Ascending aorta (tissue), 2 donors: ENCODE measurements at places on chromosomes 6 and 20.

GRCh38 chr6:43516367-43516696 is 394 bp downstream of the YIPF3 start:
- DNase-seq: no peak

GRCh38 chr6:6686748-6687601 is 98.5 kb downstream of the LY86 start:
- peak; percentile 76 for DNase-seq

GRCh38 chr6:53929041-53929820 is 134.4 kb downstream of the LRRC1 start:
- no peak for DNase-seq

DNA sequence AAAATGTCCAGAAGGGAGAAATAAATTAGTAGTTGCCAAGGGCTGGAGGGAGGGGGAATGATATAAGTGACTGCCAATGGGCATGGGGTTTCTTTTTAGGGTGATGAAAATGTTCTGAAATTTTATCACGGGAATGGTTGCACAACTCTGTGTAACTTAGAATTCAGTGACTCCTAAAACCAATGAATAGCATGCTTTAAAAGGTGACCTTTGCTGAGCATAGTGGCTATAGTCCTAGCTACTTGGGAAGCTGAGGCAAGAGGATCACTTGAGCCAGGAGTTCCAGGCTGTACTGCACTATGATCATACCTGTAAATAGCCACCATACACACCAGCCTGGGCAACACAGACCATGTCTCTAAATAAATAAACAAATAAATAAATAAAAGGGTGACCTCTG is 109.0 kb downstream of the ATG5 start:
- no peak for DNase-seq

DNA sequence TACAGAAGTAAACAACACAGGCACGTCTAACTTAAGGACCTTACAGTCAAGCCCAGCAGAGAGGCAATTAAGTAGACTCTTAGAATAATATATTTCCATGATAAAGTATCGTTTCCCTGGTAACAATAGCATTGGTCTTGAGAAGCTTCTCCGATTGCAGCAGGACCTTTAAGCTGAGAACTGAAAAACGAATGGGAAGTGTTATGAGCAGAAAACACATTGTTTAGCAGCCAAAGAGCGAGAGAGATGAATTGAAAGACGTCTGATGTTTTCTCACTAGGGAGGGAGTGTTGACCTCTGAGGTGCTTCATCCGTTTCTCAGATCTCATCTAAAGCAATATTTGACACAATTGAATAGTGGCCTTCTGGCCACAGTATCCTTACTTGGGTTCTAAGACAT is 855 bp downstream of the BYSL start:
- no peak for DNase-seq

DNA sequence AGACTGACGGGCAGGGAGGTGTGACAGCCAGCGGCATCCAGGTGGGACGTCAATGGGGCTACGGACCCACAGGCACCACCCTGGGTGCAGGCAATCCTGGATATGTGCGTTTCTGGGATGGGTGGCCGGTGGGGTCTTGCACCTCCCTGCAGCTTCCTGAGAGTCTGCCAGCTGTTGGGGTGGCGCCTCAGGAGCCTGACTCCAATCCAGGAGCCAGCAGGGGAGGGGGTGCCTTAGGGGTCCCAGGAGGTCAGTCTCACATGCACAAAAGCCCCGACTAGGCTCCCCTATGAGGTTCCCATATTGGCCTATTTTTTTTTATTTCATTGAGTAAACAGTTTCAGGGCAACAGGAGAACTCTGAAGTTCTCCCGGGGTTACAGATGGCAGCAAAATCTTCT is 73.3 kb downstream of the GINS1 start:
- DNase-seq: no peak

GRCh38 chr6:64233746-64234145 is 598.1 kb downstream of the PHF3 start:
- DNase-seq: no peak

- DNase-seq: no peak
Measured at GRCh38 chr6:124658053-124658452, 304.2 kb upstream of the RNF217 start.

DNA sequence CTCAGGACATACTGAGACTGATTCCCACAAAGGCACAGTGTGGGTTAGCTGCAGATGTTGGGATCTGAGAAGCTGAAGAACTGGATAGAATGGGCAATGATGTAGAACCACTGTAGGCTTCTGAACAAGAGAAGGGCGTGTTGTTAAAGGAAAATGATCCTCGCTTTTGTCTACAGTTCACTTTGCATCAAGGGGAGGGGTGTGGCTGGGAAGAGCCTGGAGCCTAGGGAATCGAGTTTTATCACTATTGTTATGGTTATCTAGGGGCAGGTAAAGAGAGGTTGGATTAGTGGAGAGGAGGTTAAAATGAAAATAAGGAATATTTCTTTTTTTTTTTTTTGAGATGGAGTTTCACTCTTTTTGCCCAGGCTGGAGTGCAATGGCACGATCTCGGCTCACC is 768.1 kb downstream of the KIF16B start:
- no peak for DNase-seq

- no peak for DNase-seq
Measured at GRCh38 chr6:17820055-17820454, 113.3 kb upstream of the NUP153 start.

DNA sequence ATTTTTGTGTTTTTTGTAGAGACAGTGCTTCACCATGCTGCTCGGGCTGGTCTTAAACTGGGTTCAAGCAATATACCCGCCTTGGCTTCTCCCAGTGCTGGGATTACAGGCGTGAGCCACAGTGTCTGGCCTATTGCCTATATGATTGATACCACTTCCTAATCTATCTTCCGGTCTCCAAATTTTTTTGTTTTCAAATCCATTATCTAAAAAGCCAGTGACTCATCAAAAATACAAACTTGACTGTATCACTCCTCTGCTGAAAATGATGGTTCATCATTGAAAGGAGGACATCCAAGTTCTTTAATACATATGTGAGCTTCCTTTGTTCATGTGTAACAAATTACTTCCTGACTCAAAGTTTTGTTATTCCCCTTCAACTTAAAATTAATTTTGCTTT is 35.5 kb downstream of the FAM8A1 start:
- DNase-seq: no peak

- DNase-seq: no peak
Measured at GRCh38 chr20:14334306-14334930, 3.0 kb downstream of the FLRT3 start.

- no peak for DNase-seq
Measured at GRCh38 chr6:16711546-16712254, 49.6 kb downstream of the ATXN1 start.

GRCh38 chr6:112030206-112030960 is 23.5 kb upstream of the CCN6 start:
- DNase-seq: no peak

DNA sequence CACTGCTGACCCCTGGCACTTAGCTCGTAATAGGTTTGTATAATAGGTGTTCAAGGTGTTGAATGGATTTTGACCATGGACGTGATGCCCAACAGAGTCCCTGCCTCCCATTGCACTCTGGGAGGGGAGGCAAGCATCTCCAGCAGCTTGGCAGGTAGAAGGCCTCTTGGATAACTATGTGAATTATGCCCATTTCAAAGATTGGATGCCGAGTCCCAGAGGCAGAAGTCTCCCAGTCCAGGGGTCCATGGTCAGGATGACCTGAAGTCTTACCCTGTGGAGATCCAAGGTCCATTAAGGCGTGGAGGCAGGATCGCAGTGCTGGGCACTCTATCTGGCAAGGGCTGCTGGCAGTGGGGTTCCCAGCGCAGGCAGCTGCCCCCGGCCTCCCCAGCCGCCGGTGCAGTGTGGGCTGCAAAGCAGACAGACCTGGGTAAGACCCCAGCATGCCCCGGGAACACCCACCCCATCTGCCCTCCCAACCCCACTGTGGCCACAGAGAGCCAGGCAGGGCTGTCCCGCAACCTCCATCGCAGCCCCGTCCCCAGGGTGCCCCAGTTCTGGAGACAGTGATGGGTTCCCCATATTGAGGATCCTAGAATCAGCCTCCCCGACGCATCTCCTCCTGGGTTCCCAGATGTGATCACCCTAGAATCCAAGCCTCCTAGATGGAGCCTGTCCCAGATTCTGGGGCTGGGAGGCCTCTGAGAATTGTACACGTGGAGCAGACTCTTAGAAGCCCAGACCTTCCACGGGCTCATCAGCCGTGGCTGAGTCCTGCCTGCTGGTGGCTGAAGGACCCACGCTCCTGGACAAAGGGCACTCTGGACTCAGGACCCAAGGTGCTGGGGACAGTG is 44.6 kb downstream of the APCDD1L start:
- DNase-seq: no peak

DNA sequence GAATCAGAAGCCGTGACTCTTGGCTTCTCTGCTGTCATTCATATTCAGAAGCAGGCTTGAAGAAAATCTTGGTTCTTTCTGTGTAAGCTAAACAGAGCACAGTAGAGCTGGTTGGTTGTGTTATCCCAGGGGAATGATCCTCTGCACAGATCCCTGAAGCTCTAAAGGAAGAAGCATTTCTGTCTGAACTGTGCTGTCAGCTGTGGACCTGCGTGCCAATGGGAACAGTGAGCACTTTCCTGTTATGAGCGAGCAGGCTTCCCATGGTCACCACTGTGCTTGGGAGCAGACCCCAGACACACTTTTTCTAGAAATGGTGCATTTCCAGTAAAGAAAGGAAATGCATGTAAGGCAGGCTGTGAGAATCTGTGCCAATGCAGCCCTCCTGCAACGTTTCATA is 490.2 kb downstream of the EPM2A start:
- no peak for DNase-seq

- DNase-seq: no peak
Measured at GRCh38 chr6:123332070-123332469, 304.7 kb downstream of the TRDN start.

DNA sequence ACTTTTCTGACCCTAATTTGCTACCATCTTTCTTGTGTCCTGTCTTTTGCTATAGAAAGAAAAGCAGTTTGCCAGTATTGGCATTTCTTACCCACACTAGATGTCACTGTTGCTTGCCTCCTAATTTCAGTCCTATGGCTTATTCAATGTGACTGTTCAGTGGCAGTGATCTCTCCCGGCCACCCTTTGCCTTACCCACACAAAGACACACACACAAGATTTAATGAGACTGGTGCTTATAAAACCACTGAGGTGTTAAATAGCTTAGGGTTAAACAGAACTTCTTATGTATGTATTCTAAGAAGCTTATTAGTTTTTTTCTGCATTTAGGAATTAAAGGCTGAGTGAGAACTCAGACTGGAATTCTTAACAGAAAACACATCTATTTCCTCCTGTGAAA is 233.6 kb upstream of the ASCC3 start:
- DNase-seq: no peak

DNA sequence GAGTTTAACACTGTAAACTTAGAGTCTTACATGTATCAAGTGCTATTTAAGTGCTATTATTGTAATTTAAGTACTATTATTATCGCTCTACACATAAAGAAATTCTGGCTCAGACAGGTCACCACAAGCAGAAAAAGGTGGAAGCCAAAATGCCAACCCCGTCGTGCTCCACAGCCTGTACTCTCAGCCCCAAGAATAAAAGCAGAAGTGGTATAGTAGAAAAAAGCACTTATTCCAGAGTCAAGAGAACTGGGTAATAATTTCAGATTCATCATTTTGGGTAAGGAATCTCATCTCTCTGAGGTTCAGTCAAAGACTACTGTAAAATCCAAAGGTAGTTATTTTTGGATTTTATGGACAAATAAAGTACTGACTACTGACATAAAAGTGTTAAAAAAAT is 943 bp downstream of the ZUP1 start:
- no peak for DNase-seq

DNA sequence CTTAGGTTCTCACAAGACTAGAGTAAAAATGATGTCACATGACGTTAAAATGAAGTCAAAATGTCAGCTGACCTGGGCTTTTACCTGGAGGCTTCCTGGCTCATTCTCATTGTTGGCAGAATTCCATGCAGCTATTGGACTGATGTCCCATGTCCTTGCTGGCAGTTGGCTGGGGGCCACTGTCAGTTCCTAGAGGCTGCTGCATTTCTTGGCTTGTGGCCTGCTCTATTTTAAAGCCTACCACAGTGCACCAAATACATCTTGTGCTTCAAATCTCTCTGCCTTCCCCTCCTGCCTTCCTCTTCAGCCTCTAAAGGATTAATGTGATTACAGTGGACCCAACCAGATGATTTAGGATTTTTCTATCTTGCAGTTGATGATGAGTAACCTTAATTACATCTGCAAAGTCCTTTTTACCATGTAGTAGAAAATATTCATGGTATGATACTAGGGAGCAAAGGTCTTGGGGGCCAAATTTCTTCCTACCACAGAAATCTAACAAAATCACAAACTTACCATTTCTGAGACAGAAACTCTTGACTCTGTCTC is 81.9 kb downstream of the FIG4 start:
- DNase-seq: no peak

- no peak for DNase-seq
Measured at GRCh38 chr20:48193627-48194425, 408.5 kb upstream of the SULF2 start.

DNA sequence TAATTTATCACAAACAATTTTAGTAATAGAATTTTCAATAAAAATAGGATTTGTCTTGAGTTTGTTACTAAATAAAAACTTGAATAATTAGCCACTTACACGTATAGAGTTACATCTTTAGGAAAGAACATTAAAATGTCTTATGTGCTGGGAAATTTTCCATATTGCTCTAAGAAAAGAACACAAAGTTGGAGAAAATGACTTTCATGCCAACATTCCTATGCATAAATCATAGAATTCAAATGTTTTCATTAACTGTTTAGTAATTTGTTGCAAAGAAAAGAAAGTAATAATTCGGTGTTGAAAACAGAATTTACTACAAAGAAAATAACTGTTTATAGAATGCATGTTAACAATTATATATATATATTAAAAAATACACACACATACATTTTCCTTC is 4.7 kb upstream of the TBC1D32 start:
- DNase-seq: no peak

- DNase-seq: no peak
Measured at GRCh38 chr6:108655806-108656651, 95.3 kb downstream of the FOXO3 start.

- DNase-seq: no peak
Measured at GRCh38 chr6:134397676-134398075, 79.8 kb upstream of the SGK1 start.

- no peak for DNase-seq
Measured at GRCh38 chr6:40960742-40961430, 78.1 kb downstream of the UNC5CL start.

GRCh38 chr6:164101859-164102258 is 687.3 kb downstream of the QKI start:
- no peak for DNase-seq

- no peak for DNase-seq
Measured at GRCh38 chr6:101402622-101403031, 9.1 kb downstream of the GRIK2 start.

DNA sequence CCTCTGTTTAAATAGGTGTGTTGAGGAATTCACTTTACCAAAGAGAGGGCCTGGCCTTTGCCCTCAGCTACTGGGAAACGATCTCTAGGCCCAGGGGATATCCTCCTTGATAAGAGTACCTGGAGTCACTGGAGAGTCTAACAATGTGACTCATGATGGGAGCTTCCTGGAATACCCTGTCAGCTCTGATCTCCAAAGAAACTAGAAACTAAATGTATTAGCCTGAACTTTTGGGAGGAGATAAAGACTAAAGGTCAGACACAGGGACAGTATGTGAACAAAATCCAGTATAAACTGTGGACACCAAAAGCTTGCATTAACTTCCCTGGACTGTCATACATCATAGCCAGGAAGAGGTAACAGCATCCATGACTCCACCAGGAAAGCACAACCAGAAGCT is 148.5 kb downstream of the RNGTT start:
- no peak for DNase-seq

- no peak for DNase-seq
Measured at GRCh38 chr6:56798163-56798562, 155.5 kb upstream of the DST start.
